ENCODE measurements at places on chromosomes 16 and 17.

DNA sequence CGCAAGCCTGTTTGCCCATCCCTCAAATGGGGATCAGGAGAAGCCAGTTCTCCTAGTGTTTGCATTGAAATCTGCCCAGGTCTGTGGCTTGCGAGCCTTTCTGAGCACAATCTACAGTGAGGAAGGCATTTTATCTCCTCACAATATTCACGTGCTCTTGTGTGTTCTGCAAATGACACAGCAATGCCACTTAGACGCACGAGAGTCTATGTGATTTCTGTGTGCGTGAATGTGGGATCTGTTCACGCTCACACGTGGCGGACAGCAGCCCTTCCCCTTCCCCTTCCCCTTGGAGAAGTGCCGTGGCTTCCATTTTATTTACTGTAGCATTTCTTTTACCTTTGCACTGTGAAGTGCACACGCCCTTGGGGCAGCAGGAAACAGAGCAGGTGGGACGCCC lies 17.7 kb upstream of the CBFA2T3 start:
- DNase-seq: no peak

GRCh38 chr17:69690531-69690930 lies 276.0 kb downstream of the MAP2K6 start:
- no peak for DNase-seq

- DNase-seq: no peak
Measured at GRCh38 chr17:10117581-10118001, 80.8 kb downstream of the GAS7 start.

DNA sequence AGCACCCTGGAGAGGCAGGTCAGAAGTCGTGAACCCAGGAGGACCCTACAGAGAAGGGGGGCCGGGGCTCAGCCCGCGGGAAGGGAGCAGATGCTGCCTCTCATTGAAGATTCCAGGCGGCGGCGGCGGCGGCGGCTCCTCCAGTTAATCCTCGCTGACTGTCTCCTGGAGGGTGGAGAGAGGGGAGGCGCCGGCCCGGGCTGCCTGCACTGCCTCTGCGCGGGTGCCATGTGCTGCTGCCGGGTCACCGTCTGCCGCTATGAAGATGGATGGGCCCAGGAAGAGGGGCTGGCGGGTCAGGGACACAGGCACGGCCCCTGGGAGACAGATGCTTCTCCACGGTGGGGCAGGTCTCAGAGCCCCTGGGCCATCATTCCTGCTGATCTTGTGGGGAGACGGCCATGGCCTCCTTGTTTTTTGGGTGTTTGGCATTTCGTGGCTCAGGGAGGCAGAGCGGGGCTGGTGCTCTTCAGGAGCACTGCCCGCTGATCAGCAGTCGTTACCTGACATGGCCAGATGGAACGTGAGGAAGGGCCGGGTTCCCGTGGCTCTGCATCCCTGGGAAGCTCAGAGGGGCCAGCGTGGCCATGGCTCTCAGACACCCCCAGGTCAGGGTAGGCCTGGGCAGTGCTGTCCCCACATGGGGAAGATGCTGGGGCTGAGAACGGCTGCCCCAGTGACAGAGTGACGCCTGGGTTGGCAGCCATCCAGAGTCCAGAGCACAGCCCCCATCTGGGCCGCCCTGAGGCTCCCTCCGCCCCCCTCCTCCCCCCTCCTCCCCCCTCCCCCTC lies 36.1 kb downstream of the GINS2 start:
- DNase-seq: no peak

GRCh38 chr16:51419768-51420167 lies 268.7 kb upstream of the SALL1 start:
- no peak for DNase-seq
